ENCODE measurements at places on chromosomes 13 and 19.

DNA sequence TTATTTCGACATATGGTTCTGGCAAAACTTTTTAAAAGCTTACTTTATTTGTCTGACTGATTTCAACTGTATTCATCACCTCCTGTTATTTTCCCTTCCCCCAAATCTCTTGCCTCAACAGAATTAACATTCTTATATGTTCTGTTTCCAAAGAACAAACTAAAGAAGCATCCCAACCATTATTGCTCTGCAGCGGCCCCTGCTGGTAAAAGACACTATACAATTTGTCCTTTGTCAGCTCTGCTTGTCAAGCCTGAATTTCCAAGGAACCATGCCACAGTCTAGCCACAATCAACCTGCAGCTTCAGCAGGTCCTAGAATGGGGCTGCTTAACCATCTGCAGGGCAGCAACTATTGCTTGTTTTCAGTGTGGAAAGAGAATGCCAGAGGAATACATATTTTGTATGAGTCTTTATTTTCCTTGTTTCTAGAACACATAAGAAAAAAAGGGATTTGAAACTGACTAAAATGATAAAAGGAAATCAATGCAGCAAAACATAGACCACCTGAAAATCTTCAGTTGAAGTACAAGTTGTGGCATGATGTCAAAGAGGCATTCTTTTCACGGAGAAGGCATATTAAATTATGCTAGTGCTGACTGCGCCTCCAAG is 845.3 kb downstream of the DIAPH3 start:
- peak; percentile 12 for DNase-seq
- H3K4me3 ChIP-seq: no peak overlapping the region
- no peaks in the 10 kb centered on the region for H3K36me3 ChIP-seq
- no peak overlapping the region for H3K27ac ChIP-seq
- H3K4me1 ChIP-seq: no peaks in the 10 kb centered on the region
- peaks cover 4% of the 10 kb centered on the region for H3K27me3 ChIP-seq

DNA sequence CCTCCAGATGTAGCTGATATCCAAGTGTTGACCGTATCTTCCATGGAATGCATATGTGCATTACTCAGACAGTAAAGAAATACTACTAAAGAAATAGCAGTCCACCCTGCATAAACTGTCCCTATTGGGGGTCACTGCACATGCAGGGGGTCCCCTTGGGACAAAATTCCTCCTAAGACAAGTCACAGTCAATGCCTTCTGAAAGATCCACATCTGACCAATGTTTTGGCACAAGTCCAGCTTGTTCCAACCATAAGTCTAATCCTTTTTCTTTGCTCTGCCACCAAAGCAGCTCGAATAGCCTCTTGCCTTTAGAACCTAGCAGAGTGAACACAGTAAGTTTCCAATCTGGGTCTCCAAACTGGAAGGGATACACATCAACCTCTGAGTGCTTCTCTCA is 87.9 kb downstream of the DIAPH3 start:
- H3K27me3 ChIP-seq: no peaks in the 10 kb centered on the region
- no peaks in the 10 kb centered on the region for H3K4me1 ChIP-seq
- DNase-seq: no peak
- H3K36me3 ChIP-seq: no peaks in the 10 kb centered on the region
- H3K27ac ChIP-seq: no peak overlapping the region
- no peak overlapping the region for H3K4me3 ChIP-seq

DNA sequence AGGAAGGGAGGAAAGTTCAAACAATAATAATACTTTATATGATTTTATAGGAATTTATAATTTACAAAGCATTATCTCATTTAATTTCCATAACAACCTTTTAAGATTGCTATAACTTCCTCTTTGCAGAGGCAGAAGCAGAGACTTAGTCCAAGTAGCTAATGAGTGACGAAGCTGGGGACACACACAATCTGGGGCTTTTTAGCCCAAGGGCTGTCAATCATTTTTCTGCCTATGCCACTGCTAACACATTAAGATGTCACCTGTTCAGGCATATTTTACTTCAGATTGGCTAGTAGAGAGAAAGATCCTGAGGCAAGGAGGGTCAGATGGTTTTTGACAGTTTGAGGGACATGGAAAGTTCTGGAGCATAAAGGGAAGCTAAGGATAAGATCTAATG is 12.6 kb downstream of the SCEL start:
- no peaks in the 10 kb centered on the region for H3K36me3 ChIP-seq
- no peak overlapping the region for H3K4me3 ChIP-seq
- H3K27ac ChIP-seq: no peak overlapping the region
- no peak for DNase-seq
- no peaks in the 10 kb centered on the region for H3K27me3 ChIP-seq

GRCh38 chr13:49356223-49356622 is 87.6 kb downstream of the CAB39L start:
- H3K36me3 ChIP-seq: peaks cover 4% of the 10 kb centered on the region
- H3K4me1 ChIP-seq: no peaks in the 10 kb centered on the region
- no peak for DNase-seq
- no peak overlapping the region for H3K27ac ChIP-seq
- no peaks in the 10 kb centered on the region for H3K27me3 ChIP-seq

- no peak for DNase-seq
- no peaks in the 10 kb centered on the region for H3K27me3 ChIP-seq
- no peaks in the 10 kb centered on the region for H3K36me3 ChIP-seq
- H3K4me1 ChIP-seq: no peaks in the 10 kb centered on the region
- H3K27ac ChIP-seq: no peak overlapping the region
Measured at GRCh38 chr13:93420206-93420605, 193.6 kb downstream of the GPC6 start.

GRCh38 chr13:22235285-22235949 is 564.5 kb downstream of the FGF9 start:
- H3K27me3 ChIP-seq: no peaks in the 10 kb centered on the region
- H3K27ac ChIP-seq: no peak overlapping the region
- no peaks in the 10 kb centered on the region for H3K36me3 ChIP-seq
- H3K4me1 ChIP-seq: peaks cover 7% of the 10 kb centered on the region
- no peak overlapping the region for H3K4me3 ChIP-seq

- no peaks in the 10 kb centered on the region for H3K36me3 ChIP-seq
- H3K27me3 ChIP-seq: no peaks in the 10 kb centered on the region
- H3K4me1 ChIP-seq: no peaks in the 10 kb centered on the region
- no peak overlapping the region for H3K27ac ChIP-seq
Measured at GRCh38 chr13:70604448-70604847, 496.2 kb upstream of the KLHL1 start.

- H3K27ac ChIP-seq: no peak overlapping the region
- no peak for DNase-seq
- peaks cover 2% of the 10 kb centered on the region for H3K4me1 ChIP-seq
- peaks cover 28% of the 10 kb centered on the region for H3K36me3 ChIP-seq
- no peak overlapping the region for H3K4me3 ChIP-seq
- H3K27me3 ChIP-seq: no peaks in the 10 kb centered on the region
Measured at GRCh38 chr19:39423258-39424086, 11.0 kb downstream of the PLEKHG2 start.

DNA sequence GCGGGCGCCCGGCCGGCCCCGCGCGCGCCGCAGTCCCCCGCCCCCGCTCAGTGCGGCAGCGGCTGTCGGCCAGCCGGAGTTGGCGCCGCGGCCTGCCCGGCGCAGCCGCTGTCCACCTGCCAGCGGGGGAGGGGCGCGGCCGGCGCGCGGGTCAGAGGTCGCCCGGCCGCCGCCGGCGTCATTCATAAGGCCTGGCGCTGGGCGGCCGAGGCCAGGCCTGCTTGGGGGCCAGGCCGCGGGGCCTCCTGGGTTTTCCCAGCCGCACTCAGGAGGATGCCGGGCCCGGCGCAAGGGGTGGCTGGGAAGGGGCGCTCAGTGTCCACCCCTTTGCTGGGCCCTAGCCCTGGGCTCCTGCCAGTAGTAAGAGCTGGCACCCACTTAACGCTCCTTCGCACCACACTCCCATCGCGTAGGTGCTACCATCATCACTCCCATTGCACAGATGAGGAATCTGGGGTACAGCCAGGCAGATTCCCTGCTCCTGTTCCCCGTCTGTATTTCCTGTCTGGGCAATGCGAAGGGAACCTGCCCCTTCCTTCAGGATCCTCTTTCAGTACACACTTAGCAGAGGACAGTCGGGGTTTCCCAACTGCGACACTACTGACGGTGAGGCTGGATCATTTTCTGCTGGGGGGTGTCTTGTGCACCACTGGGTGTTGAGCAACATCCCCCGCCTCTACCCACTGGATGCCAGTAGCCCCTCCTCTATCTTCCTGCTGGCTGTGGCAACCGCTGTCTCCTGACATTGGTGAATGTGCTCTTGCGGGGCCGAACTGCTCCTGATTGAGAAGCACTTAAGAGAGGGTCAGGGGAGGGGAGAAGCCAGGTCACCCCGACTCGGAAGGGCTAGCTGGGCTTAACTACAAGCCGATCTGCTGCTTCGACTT is 846 bp upstream of the PRKACA start:
- peak overlapping the region; percentile 65 for H3K27ac ChIP-seq
- peaks cover 52% of the 10 kb centered on the region for H3K4me1 ChIP-seq
- peak; percentile 17 for DNase-seq
- no peaks in the 10 kb centered on the region for H3K27me3 ChIP-seq
- no peaks in the 10 kb centered on the region for H3K36me3 ChIP-seq

GRCh38 chr19:18190278-18190677 is 2.7 kb upstream of the MPV17L2 start:
- H3K27ac ChIP-seq: no peak overlapping the region
- peaks cover 30% of the 10 kb centered on the region for H3K4me1 ChIP-seq
- H3K4me3 ChIP-seq: no peak overlapping the region
- H3K27me3 ChIP-seq: no peaks in the 10 kb centered on the region

- H3K4me3 ChIP-seq: no peak overlapping the region
- peaks cover 78% of the 10 kb centered on the region for H3K36me3 ChIP-seq
- no peaks in the 10 kb centered on the region for H3K27me3 ChIP-seq
Measured at GRCh38 chr19:12660980-12661379, 5.6 kb downstream of the MAN2B1 start.

- H3K4me3 ChIP-seq: peak within 1 kb of the TSS; percentile 80
- H3K4me1 ChIP-seq: peaks cover 44% of the 10 kb centered on the region
- H3K36me3 ChIP-seq: peaks cover 31% of the 10 kb centered on the region
- peak within 1 kb of the TSS; percentile 87 for H3K27ac ChIP-seq
Measured at GRCh38 chr19:6424195-6424938, at the start of gene KHSRP. Gene KHSRP, minus strand, starts transcription at chr19:6424811. Its CDS starts 110 bp downstream, at chr19:6424701.

- no peak overlapping the region for H3K4me3 ChIP-seq
- no peak for DNase-seq
- H3K27me3 ChIP-seq: no peaks in the 10 kb centered on the region
- no peak overlapping the region for H3K27ac ChIP-seq
Measured at GRCh38 chr13:29858231-29858630, 7.8 kb upstream of the UBL3 start.

DNA sequence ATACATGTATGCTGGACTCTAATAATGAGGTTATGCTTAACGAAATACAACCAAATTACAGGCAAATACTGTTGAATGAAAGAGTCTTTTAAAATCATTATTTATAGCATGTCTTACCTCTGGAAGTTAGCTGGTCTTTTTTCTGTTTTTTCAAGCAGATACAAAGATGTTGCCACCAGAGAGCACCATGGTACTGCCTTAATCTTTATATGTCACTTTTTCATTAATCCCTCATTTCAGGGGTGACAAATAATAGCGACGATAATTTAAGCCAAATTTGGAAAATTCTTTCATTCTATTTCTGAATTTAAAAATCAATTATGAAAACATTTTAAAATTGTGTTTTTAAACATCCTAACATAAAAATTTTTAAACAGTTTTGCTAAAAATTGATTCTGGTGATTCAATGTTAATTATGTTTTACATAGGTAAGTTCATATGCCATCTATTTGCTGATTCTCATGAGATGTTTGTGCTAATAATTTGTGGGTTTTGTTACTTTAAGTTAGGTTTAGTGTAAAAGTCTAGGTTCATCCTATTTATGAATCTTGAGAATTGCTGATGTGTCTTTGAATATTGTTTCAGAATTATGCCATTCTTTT is 379.3 kb upstream of the SGCG start:
- H3K4me3 ChIP-seq: no peak overlapping the region
- no peak overlapping the region for H3K27ac ChIP-seq
- no peaks in the 10 kb centered on the region for H3K36me3 ChIP-seq

DNA sequence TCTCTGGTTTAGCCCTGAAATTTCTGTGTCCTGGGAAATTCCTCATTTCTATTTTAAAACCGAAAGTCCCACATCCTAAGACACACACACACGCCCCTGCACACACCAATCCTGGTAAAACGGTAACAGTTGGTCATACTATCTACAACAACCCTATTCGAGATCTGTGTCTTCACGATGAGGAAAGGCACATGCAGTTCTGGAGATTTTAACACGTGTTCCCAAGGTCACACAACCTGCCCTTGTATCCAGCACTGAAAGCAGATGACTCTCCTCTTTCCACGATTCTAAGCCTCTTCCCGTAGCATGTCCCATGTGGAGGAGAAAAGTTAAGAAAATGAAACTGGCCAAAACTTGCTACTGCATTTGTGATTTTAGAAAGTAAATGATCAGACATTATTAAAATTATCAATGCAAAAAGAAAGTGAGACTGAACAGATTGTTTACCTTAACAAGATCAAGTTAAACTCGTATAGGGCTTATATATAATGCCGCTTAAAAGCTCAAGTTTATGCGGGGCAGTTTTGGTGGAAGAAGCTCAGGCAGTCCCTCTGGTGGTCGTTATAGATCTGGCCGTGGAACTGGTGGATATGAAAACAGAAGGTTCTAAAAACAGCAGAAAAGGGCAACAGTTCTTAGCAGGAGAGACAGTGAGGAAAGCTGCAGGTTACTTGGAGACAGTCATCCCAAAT is 32.7 kb downstream of the VSTM1 start:
- no peaks in the 10 kb centered on the region for H3K36me3 ChIP-seq
- no peak overlapping the region for H3K27ac ChIP-seq
- no peak for DNase-seq

- H3K27ac ChIP-seq: no peak overlapping the region
- H3K27me3 ChIP-seq: no peaks in the 10 kb centered on the region
- H3K4me3 ChIP-seq: no peak overlapping the region
- no peak for DNase-seq
Measured at GRCh38 chr19:45826934-45827333, 11.8 kb upstream of the RSPH6A start.

DNA sequence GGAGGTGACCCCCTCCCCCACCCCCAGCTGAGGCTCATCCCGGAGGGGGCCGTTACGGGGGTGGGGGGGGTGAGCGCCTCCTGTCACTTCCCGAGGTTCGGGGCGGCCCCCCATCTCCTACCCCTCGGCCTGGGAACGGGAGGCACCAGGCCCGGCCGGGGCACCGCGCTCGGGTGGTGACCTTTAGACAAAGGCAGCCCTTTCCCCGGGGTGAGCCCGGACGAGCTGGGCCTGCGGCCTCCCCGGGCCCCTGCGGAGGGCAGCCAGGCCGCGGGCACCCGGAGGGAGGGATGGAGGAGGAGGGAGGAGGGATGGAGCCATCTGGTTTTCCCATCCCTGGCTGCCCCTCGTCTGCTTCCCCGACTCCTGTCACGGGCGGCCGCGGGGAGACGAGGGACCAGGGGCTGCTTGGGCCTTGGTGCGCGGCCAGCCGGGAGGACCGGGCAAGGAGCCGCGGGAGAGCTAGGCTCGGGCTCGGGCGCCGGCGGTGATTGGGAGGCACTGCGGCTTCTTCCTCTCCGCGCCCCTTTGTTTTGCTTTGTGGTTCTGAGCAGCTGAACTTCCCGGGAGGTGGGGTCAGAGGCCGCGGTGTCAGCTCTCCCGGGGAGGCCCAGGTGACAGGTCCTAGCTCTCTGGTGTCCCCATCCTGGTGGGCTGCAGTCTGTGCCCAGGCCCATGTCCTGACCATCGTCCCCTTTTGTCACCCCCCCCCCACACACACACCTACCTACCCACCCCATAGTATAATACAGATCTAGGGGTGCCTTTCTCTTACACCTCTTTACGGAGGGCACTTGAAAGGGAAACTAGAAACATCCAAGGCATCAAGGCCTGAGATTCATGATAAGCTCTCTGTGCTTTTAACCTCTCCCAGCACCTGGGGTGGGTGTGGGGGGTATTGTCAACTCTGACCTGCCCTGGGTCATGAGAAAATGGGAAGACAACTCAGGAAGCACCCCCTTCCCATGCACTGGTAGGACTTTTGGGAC is 1.3 kb downstream of the BICRA start:
- H3K4me3 ChIP-seq: peak overlapping the region; percentile 85
- no peaks in the 10 kb centered on the region for H3K27me3 ChIP-seq
- no peak overlapping the region for H3K27ac ChIP-seq
- DNase-seq: peak; percentile 76

GRCh38 chr19:784541-784940 is 12.7 kb upstream of the PTBP1 start:
- H3K4me3 ChIP-seq: no peak overlapping the region
